ENCODE measurements at places on chromosomes 2 and 18.
A peak's percentile ranks its signal among the peaks of the same experiment; 100 is the strongest.

- no peak for DNase-seq
These were observed 6.9 kb upstream of the EPB41L5 start for GRCh38 chr2:120005834-120006521.

DNA sequence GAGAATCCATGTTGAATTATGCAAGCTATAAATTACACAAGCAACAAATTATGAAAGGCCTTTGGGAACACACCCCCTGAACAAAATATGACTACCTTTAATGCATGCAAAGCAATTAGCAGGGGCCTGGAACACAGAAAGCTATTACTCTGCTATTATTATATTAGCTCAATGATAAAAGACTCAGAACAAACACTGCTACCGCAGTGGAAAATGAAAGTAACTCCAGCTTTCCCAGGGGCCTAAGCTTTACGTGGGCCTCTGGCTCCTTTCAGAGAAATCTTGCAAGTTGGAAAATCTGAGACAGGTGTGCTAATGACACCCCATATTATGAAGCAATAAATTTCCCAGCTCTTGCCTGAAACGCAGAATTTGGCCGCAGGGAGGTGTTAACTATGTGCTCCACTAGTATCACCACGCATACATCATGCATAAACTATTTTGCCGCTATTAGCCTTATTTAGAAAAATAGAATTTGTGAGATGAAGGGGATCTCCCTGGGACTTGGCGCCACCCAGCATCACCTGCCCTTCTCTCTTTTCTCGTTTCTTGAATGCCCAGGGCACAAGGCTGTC is 321.6 kb upstream of the LYPD1 start:
- DNase-seq = no peak

- DNase-seq = no peak
These were observed 2.6 kb downstream of the ANKRD44 start for GRCh38 chr2:197307933-197308521.

GRCh38 chr2:221975151-221975550 is 323.6 kb downstream of the PAX3 start:
- no peak for DNase-seq

DNA sequence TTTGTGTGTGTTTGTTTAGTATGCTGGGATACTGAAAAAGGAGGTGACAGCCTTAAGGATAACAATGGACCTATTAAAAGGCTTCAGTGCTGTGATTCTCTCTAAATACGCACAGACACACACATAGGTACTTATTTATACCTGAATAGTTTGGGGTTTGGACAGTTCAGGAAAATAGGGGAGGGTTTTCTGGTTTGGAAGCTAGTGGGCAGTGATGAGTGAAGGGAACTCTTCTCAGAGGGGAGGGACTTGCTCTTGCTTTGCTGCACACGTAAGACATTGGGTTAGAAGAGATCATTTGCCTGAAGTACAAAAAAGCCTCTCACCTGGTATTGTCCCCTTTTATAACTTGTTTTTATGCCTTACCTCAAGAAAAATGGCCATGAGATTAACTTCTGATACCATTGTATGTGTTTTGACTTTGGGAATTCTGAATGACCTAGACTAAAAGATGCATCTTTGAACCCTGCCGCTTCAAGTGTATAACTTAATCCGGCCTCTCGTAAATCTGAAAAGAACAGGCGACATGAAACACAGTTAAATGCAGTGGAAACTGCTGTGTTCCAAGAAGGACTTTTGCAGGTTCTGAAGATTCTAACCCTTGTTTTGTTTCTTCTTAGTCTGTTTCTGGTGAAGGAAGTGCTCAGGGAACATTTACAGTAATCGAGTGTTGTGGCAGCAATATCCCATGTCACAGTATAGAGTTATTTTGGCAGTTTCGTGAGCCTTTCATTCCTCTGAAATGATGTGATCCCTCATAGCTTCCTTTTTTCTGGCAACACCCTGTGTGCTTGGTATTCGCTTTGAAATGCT is 2.5 kb downstream of the CRIM1 start:
- DNase-seq = no peak

- no peak for DNase-seq
These were observed 4.9 kb upstream of the IMP4 start for GRCh38 chr2:130337735-130338325.

DNA sequence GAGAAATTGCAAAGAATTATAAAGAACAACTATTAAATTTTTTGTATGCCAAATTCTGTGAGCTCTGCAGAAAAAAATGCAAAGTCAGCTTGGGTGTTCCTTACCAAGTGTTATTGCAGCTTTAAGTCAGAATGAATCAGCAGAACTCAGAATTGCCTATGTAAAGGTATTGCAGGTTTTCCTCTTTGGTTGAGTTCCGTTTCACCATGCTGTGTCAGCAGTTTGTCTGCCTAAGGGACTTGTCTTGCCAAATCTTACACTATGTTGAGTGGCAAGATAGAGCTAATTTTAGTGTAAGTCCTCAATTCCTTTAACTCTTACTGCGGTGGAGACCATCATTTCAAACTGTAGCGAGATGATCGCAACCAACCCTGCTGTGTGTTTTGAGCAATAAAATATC is 38.8 kb downstream of the ADAM23 start:
- no peak for DNase-seq

DNA sequence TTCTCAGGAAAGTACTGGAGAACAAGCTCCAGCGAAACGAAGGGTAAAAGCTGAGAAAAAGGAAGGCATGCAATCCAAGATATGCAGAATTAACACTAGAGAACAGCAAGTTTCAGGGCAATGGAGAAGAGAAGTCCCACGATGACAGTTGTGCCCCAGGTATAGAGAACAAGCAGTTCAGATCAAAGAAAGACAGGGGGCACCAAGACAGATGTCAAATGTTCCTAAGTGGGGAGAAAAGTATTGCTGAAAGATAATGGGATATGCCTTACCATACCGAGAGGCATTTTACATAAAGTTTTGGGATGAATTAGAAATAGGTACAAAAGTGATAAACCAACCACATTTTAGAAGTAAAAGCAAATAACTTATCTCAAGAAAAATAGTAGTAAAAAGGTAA is 79.1 kb upstream of the UBE2E3 start:
- DNase-seq = no peak

GRCh38 chr18:51049137-51049536 is 19.1 kb downstream of the SMAD4 start:
- no peak for DNase-seq

GRCh38 chr2:53752385-53752784 is 15.2 kb upstream of the CHAC2 start:
- DNase-seq = no peak

DNA sequence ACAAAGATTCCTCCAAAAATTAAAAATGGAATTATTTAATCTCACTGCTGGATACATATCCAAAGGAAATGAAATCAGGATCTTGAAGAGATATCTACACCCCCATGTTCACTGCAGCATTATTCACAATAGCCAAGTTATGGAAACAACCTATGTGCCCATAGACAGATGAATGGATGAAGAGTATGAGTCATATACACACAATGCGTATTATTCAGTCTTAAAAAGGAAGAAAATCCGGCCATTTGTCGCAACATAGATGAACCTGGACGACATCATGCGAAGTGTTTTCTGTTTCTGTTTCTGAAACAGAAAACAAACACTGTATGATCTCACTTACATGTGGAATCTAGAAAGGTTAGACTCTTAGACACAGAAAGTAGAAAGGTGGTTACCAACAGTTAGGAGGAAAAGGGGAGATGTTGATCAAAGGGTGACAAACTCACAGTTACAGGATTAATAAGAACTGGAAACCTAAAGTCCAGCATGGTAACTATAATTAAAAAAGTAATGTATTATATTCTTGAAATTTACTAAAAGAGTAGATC is 87.8 kb upstream of the ERBB4 start:
- no peak for DNase-seq

DNA sequence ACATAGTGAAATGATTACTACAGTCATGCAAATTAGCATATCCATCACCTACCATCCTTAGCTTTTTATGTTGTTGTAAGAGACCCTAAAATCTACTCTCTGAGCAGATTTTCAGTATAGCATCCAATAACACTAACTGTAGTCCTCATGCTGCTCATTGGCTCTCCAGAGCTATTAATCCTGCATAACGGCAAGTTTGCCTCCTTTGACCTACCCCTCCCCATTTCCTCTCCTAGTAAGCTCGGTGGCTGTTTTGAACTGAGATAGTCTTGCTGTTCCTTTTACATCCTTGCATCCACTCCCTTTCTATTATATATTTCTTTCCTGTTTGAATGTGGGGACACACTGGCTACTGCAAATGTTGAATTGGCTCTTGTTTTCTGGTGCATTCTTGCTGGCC is 481.5 kb downstream of the TSN start:
- DNase-seq = no peak

- no peak for DNase-seq
These were observed 1.3 kb downstream of the CIAO1 start for GRCh38 chr2:96267159-96267971.

- no peak for DNase-seq
These were observed 70.6 kb downstream of the CTAGE1 start for GRCh38 chr18:22346953-22347605.

- no peak for DNase-seq
These were observed 74.8 kb downstream of the AKAIN1 start for GRCh38 chr18:5122272-5122671.

- no peak for DNase-seq
These were observed 90.5 kb downstream of the MSH2 start for GRCh38 chr2:47493317-47494035.

- DNase-seq = no peak
These were observed 66.0 kb upstream of the ACSL3 start for GRCh38 chr2:222794585-222795449.

DNA sequence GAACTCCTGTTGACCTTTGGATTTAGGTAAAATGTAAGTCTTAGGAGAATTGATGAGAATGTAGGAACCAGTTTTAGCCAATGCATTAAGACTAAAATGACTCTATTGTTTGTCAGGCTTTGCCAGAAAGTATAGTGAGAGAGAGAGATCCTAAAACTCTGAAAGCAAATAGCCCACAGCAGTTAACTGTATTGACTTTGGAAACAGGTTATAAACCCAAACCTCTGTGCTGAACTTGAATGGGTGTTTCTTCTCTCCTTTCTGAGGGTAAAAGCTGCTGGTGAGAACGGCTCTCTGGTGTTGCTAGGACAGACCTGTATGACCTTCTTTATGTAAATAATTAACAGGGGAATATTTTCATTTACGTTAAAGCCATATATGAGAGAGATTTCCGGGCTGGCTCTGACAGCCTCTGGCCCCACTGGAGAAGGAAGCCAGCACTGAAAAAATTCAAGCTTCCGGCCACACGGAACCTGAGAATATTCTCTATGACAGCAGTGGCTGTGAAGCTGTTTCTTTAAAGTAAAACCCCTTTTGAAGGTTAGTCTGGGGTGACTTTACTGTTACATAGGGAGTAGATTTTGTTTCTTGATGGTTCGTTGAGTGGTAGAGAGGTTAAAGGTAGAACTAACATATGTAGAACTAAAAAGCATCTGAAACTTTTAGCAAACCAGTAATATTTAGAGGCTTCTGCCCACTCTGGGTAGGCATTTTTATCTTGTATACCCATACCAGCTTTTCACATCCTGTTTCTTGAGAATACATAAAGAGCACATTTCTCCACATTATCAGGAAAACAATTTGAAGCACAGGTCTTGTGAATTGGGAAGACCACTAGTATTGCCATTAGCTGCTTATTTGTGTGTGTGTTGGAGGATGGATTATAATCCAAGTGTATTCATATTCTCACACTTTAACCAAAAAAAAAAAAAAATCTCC is 123.8 kb downstream of the SPTBN1 start:
- DNase-seq = no peak

GRCh38 chr2:121838551-121838950 is 83.1 kb downstream of the TSN start:
- no peak for DNase-seq

DNA sequence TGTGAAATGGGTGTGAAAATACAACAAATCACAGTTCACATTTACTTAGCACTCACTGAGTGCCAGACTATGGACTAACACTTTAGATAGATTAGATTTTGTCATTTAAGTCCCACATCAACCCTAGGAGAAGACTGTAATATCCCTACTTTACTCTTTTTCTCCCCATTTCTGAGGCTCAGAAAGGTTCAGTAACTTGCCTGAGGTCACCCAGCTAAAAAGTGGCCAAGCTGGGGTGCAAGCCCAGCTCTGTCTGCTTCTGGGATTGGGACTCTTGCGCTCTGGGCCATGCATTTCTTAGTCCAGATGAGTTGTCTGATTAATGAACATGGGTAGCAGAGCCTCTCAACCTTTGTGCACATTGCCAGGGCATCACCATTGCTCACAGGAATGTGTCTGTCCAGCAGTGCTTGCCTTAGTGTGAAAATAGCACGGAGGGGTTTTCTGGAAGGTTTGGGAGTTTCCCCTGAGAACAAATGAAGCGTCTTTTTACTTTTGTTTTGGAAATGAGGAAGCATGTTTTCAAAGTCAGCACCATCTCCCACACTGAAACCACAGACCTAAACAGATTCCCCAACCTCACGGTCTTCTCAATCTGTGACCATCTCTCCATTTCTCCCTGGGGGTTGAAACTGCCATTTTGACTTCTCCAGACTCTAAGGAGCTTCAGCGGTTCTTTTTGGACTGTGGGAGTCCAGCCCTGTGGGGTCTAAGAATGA is 31.9 kb downstream of the NRP2 start:
- no peak for DNase-seq

- DNase-seq = peak; percentile 84
These were observed 147.9 kb downstream of the DOCK10 start for GRCh38 chr2:224894356-224894755.

GRCh38 chr2:233208382-233209116 is 42.9 kb upstream of the ATG16L1 start:
- no peak for DNase-seq

- DNase-seq = no peak
These were observed 40.3 kb downstream of the OSBPL6 start for GRCh38 chr2:178234648-178235047.

- DNase-seq = no peak
These were observed 79.3 kb downstream of the TXNL1 start for GRCh38 chr18:56559044-56559443.

- DNase-seq = no peak
These were observed 80.9 kb downstream of the KCNS3 start for GRCh38 chr2:17959356-17959755.

- DNase-seq = no peak
These were observed 28.9 kb downstream of the ZNF532 start for GRCh38 chr18:58893388-58894099.

GRCh38 chr2:64941143-64941542 is 48.1 kb upstream of the SLC1A4 start:
- DNase-seq = no peak

DNA sequence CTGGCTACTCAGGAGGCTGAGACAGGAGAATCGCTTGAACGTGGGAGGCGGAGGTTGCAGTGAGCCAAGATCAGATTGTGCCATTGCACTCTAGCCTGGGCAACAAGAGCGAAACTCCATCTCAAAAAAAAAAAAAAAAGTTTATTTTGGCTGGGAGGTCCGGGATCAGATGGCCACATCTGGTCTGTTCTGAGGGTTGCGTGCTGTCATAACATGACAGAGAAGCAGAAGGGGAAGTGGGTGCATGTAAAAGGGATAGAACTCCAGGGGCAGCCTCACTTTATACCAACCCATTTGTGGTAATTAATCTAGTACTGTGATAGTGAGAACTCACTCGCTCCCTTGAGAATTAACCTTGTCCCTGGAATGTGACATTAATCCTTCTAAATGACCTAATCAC is 101.2 kb downstream of the PTPN4 start:
- no peak for DNase-seq

- no peak for DNase-seq
These were observed 10.2 kb upstream of the TTC27 start for GRCh38 chr2:32617599-32618189.

Measured in AML-193 (cell line).